ENCODE measurements at places on chromosomes 3 and 15.
A peak's percentile ranks its signal among the peaks of the same experiment; 100 is the strongest.

DNA sequence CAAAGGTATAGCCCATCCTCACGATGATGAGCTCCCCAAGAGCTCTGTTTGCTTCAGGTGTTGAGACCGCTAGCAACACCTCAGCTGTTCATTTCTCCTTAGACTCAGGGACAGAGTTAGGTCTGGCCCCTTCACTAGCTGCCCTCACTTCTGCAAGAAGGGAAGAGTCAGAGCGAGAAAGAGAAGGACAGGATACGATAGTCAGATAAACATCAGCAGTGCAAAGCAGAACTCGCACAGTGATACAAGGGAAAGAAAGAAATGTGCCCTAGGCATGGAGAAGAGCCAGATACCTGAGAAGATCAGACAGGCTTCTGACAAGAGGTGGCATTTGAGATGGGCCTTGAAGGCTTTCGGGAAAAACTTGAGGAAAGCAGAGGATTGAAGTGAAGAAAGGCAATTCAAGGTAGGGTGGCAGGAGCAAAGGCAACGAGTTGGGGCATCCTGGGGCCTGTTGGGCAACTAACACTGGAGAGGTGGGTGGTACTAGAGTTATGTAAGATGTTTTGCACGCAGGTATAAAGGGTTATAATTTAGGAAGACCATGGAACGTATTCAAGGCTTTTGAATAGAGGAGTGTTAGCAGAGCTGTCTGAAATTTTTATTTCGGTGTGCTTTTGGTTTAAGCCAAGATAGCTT lies 106.0 kb downstream of the PGPEP1L start:
- no peak for DNase-seq

GRCh38 chr3:23819599-23820360 lies 14.0 kb downstream of the UBE2E1 start:
- peak; percentile 79 for DNase-seq

DNA sequence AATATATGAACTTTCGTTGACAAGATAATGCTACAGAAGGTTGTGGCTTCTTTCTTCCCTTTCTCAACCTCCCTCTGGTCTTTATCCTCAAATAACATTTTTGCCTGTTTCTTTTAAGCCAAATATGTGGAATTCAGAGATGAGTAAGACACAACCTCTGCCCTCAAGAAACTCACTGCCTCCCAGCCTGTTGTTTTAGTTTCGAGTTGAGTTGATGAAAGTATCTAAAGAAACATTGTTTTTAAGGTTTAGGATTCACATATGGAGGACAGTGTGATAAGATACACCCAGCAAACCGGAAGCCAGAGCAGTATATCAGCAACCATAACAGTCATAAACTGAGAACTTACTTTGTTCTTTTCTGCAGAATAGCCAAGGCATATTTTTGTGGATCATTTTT lies 218.6 kb downstream of the THSD4 start:
- no peak for DNase-seq

DNA sequence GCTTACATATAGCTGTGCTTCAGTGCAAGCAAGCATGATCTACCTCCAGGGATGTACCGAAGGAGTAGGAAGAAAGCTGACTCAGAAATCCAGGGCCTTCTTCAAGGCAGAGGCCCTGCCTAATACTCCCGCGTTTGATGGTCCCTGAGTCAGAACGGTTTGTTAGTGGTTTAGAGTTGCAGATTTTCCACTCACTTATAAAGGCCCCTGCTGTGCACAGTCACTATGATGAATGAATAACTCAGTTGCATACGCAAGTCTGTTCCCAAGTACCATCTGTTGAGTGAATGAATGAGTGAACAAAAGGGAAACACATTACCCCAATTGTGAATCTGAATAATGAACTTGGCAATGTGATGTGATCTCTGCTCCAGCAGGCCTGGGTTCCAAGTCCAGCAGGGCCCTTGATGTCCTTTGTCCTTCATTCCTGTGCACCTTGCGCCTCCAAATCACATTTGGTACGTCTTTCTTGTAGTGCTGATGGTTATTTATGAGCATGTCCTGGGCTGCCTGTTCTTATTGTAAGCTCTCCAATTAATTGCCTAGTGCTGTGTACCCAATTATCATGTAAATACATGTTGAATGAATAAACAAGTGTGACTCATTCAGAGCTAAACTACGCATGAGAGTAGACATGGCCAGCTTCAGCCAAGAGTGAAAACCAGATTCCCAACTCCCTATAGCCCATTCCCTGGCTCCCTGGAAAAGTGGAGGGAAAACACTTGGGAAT lies 85.3 kb upstream of the LIMD1 start:
- DNase-seq, result peak; percentile 80

GRCh38 chr3:14389716-14390115 lies 12.7 kb upstream of the SLC6A6 start:
- no peak for DNase-seq

GRCh38 chr15:67066041-67066958 lies 898 bp downstream of the SMAD3 start:
- no peak for DNase-seq

- DNase-seq, result no peak
These were observed 5.7 kb downstream of the GRM2 start for GRCh38 chr3:51712511-51712931.

GRCh38 chr15:97881346-97881965 lies 79.0 kb upstream of the ARRDC4 start:
- DNase-seq, result no peak
